ENCODE measurements at places on chromosomes 7 and 10.
A peak's percentile ranks its signal among the peaks of the same experiment; 100 is the strongest.

DNA sequence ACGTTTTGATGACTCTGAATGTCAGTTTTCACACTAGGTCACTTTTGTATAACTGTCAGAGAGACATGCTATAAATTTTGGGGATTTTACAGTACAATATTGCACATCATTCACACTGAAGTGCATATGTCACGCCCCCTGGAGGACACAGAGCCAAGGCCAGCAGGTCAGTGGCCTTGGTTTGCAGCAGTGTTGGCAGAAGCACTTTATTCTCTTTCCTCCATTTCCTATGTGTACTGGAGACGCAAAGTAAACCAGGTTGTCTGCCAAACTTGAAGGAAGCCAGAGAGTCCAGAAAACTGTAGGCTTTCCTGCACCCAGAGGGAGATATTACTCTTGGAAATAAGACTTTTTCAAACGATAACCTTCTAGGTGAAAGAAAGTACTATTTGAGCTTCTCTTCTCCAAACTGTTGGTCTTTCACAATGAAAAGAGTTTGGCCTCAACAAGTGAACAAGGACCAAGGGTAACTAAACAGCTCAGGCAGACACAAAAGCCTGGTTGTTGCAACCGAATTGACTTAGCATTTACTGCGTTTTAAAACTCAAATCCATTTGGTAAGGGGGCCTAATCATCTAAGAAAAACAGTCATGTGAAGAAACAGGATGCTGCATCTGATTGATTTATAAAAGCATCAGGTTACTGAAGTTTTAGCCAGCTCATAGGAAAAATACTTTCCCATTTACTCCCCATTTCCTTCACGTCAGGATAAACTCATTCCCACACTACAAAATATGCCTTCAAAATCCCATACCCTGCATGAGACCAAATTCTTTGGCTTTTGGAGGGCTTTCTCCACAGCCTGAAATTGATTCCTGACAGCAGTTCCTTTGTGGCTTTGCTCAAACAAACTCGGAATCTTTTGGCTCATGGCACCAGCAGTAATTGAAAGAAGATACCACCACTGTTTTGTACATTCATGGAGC, 83.0 kb upstream of the SEC61G start:
- no peak for DNase-seq

GRCh38 chr10:131961777-131962662, 19.7 kb downstream of the BNIP3 start:
- DNase-seq = no peak

GRCh38 chr7:158613481-158613880, 25.9 kb upstream of the PTPRN2 start:
- peak; percentile 36 for DNase-seq

DNA sequence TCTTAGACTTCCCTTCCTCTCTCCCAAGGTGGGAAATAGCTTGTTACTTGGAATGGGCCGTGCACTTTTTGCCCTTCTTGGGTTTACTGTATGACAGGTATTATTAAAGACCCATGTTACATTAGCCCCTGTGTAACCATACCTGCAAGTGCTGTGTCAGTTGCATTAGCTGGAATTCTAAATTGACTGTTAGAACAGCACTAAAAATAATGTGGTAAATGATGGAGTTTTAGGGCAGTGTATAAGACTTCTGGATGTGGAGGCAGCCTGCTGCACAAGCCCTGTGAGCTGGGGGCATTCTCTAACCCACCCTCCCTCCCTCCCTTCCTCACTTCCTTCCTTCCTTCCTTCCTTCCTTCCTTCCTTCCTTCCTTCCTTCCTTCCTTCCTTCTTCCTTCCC, 52.7 kb downstream of the GALNT17 start:
- DNase-seq = no peak

DNA sequence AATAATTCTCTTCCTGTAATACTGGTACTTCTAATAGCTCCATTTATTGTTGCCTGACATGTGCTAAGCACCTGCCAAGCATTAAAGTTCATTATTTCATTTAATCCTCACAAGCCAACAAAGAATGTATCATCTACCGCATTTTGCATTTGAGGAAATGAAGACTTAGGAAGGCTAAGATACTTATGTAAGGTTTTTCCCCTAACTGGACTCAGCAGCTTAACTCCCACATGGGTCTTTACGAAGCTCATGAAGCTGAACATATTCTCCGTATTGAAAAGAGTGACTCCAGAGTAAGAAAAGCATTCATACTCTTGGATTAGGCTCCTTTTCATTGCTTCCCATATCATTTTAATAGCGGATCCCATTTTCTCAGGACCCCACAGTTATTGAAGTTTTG, 155.7 kb upstream of the TMEM72 start:
- no peak for DNase-seq

- no peak for DNase-seq
These were observed 291.5 kb upstream of the NFE2L3 start for GRCh38 chr7:25860275-25861163.

GRCh38 chr10:32341596-32341995, 5.4 kb downstream of the EPC1 start:
- DNase-seq = no peak

GRCh38 chr7:48035967-48036478, 680 bp downstream of the C7orf57 start:
- DNase-seq = no peak

- peak; percentile 39 for DNase-seq
These were observed 68.6 kb downstream of the C7orf25 start for GRCh38 chr7:42843205-42843800.

- no peak for DNase-seq
These were observed 201.3 kb downstream of the JCAD start for GRCh38 chr10:29857843-29858701.

GRCh38 chr7:29457565-29458011, 106.0 kb upstream of the PRR15 start:
- DNase-seq = peak; percentile 40
